PC-3 (cell line): ENCODE measurements at places on chromosomes 3 and 15.

GRCh38 chr15:88049506-88049905 lies 207.0 kb downstream of the NTRK3 start:
- DNase-seq, result no peak

GRCh38 chr3:54968546-54969172 lies 40.8 kb upstream of the LRTM1 start:
- no peak for DNase-seq

DNA sequence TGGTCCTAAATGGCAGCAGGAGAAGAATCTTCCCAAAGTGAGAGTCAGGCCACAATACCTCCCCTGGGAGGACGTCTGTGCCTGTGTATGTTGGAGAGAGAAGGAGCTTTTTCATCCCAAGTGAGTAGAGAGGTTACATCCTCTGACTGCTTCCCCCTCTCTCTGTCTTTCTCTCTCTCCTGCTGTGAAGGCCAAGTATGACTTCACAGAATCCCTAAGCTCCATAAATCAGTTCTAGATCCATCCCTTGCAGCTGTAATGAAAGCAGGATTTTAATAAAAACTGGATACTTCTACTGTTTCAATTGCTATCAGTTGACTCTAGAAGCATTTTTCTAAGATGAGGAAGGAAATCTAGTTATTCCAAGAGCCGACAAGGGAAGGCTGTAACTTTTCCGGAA lies 389.1 kb upstream of the PROK2 start:
- no peak for DNase-seq

GRCh38 chr3:62378921-62379320 lies 5.6 kb upstream of the FEZF2 start:
- no peak for DNase-seq

GRCh38 chr3:177320765-177321247 lies 123.5 kb upstream of the TBL1XR1 start:
- no peak for DNase-seq
